Bone marrow (tissue), 2 donors: ENCODE measurements at places on chromosomes 16 and 17.

- no peak for DNase-seq
These were observed 143.8 kb downstream of the CCT6B start for GRCh38 chr17:34817252-34818035.

DNA sequence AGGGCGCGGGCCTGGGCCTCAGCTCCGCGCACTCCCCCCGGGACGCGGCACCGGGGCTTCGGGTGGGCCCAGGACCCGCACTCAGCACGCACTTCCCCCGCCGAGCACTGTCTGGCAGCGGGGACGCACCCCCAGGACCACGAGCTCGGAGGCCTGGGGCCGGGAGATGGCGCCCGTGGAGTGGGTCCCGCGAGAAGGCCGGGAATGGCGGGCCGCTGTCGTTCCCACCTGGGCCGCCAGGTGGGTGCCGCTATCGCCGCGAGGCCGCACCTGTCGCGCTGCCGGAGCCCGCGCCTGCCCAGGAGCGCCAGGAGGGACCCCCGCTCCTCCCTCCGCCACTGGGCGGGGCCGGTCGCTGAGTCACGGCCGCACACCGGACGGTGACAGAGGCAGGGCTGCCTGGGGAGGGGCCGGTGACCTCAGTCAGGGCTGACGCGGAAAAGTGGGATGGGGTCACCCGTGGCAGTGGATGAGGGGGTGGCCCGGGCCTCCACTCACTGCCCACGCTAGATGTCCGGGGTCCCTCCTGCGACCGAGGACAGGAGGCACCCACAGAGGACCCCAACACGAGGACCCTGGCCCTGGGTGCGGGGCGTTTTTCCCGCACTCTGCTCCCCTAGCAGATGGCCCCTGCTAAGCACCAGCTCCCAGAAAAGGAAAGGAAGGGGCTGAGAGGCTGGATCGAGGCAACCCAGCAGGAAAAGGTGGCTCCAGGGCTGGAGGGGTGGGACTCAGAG, 6.9 kb upstream of the ACTG1 start:
- DNase-seq: no peak

DNA sequence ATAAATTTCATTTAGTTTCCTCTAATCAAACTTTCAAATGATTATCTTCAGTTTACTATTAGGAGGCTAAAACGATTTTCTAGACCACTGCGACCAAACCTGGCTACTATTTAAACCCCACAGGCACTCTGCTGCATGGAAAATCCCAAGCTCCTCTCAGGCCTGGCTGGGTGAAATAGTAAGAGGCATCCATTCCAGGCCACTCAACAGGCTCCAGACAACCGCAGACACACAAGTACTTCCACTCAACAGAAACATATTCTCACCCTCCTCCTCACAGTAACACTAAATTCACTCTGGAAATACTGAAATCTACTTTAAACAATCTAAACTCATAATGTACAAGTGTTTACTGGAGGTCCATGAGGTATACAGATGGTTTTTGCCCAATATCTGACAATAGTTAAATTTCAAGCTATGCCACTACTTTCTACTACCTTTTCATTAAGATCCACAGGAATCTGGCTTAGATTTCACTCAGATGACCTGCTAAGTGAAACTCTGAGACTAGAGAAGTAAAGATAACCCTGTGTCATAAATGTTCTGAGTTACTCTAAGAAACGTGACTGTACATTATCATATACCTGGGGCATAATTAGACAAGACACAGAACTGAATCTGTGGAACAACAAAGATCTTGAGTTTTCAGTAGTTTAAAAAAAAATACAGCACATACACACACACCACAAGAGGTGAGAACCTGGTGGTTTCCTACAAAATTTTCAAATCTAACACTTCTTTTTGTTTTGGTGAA, 10.4 kb downstream of the VPS53 start:
- DNase-seq: no peak

GRCh38 chr17:77681861-77682260, 276.6 kb upstream of the TNRC6C start:
- no peak for DNase-seq
